ENCODE measurements at places on chromosomes 7 and 10.

GRCh38 chr7:140640727-140641523 lies at the start of gene DENND2A:
DENND2A (minus strand) TSS chr7:140640813; CDS start chr7:140602397, 38,416 bp downstream.
- DNase-seq = peak; percentile 46

GRCh38 chr7:37193087-37193774 lies 255.4 kb downstream of the ELMO1 start:
- DNase-seq = no peak

GRCh38 chr10:130041451-130042371 lies 68.9 kb downstream of the C10orf143 start:
- DNase-seq = no peak

DNA sequence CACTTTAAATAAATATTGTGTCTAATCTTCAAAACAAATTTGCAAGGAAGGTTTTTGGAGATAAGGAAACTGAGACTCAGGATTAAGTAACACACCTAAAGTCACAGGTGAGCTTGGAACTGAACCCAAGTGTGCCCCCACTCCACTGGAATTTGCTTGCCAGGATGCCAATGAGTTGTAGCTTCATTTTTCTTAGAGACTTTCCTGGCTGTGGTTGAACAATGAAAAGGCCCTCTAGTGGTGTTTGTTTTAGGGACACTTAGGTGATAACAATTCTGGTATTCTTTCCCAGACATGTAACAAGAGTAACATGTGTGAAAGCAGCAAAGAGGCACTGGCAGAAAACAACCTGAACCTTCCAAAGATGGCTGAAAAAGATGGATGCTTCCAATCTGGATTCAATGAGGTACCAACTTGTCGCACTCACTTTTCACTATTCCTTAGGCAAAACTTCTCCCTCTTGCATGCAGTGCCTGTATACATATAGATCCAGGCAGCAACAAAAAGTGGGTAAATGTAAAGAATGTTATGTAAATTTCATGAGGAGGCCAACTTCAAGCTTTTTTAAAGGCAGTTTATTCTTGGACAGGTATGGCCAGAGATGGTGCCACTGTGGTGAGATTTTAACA lies 1.5 kb downstream of the IL6 start:
- DNase-seq = no peak

DNA sequence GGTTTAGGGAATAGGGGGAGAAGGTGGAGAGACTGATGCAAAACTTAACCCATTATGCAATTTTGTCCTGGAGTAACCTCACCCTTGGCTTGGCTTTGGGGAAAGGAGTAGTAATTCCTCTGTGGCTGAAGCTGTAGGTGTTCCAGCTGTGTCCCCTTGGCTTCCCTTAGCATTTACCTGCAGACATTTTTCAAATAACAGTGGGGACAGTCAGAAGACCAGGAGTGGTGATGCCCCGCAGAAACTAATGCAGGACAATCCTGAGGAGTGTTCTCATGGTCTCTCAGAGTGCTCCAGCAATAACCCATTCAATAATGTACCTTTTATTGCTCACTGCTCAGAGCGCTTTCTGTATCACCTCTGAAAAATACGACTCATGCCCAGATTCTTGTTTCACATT lies 282.1 kb downstream of the ZEB1 start:
- DNase-seq = no peak

GRCh38 chr10:68212721-68213352 lies 19.1 kb downstream of the ATOH7 start:
- DNase-seq = no peak

DNA sequence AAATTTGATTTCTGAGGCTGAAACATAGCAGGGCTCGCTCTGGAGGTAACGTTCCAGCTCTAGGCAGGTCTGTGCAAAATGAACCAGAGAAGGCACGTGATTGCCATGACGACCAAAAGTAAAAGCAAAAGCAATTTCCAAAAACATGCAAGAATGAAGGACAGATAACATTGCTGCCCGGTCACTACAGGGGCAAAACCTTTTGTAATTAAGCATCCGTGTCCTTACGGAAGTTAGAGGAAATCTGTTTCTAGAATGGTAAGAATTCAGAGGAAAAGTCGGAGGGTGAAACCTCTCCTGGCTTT lies 2.9 kb downstream of the KLF6 start:
- no peak for DNase-seq

- DNase-seq = no peak
Observed at GRCh38 chr7:664997-665735, 61.3 kb upstream of the DNAAF5 start.

- DNase-seq = no peak
Observed at GRCh38 chr10:12121673-12122072, 7.8 kb upstream of the SEC61A2 start.

GRCh38 chr7:2800931-2801688 lies 43.0 kb downstream of the GNA12 start:
- DNase-seq = no peak

DNA sequence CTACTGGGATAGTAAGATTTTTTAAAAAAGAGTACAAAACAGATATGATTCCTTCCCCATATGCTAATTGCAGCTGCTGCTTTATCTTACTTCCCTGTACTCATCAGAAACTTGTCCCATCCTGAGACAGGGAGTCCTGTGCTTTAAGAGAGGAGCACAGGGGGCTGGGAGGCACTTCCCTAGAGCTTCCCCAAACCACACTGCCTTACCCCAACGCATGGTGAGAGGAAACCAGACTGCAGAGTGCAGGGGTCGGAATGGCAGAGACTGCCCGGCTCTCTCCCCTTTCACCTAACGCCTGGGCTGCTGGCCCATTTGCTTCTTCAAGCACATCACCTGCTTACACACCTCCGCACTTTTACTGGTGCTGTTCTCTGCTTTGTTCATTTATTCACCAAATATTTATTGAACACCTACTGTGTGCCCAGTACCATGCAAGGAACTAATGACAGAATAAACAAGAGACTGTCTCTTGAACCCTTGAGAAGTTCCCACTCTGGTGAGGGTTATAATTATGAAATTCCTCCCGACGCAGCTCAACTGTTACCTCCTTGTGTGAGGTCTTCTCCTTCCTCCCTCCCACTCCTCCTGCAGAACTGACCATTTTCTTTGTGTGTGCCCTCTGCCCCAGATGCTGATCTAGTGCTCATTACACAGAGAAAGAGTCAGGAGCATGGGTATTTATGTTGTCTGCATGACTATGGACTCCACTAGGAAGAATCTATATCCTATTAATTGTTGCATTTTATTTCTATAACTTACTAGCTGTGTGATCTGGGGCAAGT lies 289.7 kb downstream of the TCF7L2 start:
- no peak for DNase-seq

GRCh38 chr10:133388973-133389818 lies 4.8 kb upstream of the MTG1 start:
- DNase-seq = no peak

DNA sequence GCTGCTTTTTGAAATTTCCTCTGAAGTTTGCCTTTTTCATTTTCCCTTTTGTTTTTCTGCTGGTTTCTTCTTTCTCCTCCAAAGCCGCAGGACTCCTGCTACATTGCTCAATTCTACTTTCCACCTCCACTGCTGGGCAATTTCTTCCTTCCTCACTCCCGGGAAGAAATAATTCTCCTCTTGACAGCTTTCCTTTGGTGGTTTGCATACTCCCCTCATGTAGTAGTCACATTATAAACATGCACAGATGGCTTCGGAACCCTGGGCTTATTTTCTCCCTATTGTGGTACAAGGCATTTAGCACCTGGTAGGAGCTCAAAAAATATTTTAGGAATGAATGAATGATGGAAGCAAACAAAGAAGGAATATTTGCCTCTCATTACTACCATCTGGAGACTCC lies 977.2 kb downstream of the LRMDA start:
- DNase-seq = no peak

GRCh38 chr10:57247271-57247670 lies 886.2 kb upstream of the ZWINT start:
- DNase-seq = no peak

DNA sequence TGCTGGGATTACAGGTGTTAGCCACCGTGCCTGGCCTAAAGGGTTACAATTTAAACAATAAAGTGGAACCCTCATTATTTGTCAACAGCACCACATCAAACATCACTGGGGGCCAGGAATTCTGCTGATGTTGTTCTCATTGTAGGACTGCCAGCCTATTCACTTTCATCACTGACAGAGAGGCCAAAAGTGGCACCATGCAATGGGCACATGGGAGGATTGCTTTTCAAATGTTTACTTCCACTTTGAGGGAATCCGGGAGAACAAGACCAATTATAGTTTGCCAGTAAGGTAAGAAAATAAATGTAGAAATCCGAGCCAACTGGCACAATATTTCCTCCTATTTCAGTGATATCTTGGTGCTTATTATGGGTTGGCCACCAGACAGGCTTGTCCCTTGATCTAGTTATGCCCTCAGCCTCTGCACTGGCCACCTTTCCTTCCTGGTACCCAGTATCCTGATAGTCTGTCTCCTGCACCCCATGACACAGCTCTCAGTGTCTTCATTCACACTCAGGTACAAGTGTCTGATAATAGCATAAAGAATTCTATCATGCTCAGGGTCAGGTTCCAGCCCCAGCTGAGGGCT lies 82.6 kb downstream of the ANLN start:
- no peak for DNase-seq

GRCh38 chr7:144545330-144545729 lies 141.8 kb upstream of the NOBOX start:
- no peak for DNase-seq

GRCh38 chr10:76245951-76246495 lies 814.6 kb downstream of the LRMDA start:
- no peak for DNase-seq

DNA sequence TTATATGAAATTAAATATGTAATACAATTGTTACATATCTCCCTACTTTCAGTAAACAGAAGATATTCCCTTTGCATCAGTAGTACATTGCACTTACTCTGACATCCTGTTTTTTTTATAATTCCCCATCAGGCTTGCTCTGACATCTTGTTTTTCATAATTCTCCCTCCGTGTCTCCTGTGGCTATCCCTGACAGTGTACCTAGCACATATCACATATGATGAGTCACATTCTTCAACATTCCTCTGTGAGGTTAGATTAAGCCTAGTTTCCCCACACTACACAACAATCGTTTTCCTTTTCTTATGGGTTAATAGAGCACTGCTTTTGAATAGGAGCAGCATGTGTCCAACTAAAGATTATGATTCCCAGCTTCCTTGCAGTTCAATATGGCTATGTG lies 250.6 kb upstream of the NPVF start:
- no peak for DNase-seq

- DNase-seq = no peak
Observed at GRCh38 chr7:45645141-45645969, 71.2 kb downstream of the ADCY1 start.

GRCh38 chr7:150466477-150466876 lies 16.0 kb downstream of the GIMAP8 start:
- DNase-seq = no peak

- no peak for DNase-seq
Observed at GRCh38 chr10:48463318-48464003, 141.4 kb downstream of the ARHGAP22 start.

DNA sequence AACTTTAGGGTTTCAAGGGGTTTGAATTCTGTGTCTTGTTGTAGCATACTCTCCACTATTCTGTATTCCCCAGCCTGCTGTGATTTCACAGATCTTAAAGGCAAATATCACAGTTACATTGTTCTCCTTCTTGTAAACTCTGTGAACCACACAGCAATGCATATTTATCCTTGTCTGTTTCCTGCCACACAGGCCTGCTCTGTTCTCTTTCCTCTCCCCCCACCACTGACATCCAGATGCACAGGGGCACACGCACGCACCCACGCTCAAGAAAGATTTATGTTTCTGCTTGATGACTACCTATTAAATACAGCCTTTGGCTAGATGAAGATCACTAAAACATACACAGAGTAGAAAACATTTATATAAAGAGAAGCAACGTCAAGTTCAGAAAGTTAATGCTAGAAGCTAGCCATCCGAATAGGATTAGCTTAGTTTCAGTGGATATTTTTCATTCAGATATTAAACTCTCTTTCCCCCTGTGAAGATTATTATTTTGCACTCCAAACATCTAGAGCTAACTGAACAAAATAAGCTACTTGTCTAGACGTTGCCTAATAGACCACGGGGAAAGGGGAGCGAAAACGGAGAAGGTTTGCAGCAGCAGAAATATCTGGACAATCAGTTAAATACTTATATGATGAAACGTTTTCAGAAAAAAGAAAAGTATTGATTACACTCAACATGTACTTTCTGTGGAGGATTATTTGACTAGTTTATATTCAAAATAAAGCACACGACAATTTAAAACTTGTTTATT lies 193.1 kb upstream of the SEMA3C start:
- no peak for DNase-seq

GRCh38 chr10:13016426-13016825 lies 14.9 kb upstream of the CCDC3 start:
- DNase-seq = no peak

GRCh38 chr10:91444211-91445182 lies 34.4 kb downstream of the HECTD2 start:
- no peak for DNase-seq

DNA sequence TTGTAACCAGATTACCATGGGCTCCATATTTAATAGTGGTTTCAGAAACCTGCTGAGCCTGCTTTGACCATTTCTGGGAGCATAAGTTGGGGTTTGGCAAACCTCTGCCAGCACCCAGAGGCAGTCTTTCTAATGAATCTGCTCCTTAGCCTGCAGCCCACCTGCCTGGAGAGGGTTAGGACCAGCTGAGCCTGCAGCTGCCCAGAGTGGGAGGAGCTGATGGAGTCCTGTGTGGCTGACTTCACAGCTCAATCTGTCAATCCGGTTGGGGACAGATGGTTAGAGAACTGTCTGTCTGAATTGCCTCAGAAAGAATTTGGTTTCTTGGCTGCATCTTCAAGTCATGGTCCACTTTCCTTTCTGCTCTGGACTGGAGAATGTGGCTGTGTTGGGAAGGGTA lies 444.6 kb downstream of the NRG3 start:
- no peak for DNase-seq

- no peak for DNase-seq
Observed at GRCh38 chr7:131391145-131391544, 63.5 kb downstream of the MKLN1 start.

- no peak for DNase-seq
Observed at GRCh38 chr10:114915294-114915693, 22.7 kb upstream of the TRUB1 start.

DNA sequence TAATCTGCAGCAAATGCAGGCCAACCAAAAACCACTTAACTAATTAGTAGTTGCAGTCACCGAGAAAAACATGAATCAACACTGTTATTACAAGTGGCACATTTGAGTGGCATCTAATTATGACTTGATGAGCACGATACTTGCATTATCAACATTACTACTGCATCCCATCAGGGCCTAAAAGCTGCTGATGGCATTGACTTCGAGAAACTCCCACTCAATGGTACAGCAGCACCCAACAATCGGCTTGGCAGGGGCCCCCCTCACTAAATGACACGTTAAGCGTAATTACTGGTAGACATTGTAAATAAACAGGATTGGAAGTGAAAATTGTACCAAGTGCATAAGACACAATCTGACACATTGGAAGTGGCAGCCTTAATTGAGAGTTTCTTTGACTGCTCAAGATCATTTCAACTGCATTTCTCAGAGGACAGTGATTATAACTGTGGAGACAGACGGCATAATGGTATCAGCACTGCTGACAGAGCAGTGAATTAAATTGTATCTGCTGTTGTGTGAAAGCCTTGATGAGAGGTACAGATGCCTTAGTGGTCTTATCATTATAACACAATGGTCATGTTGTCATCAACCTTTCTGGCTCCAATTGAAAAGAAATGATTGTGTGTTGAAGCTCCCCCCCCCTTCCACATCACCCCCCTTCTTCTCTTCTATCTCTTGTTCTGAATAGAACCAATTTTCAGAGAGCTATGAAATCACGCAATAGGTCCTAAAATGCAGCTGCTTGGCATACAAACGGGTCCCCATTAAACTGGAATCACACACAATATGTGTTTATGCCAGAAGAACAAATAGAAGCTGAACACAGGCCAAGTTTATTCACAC lies 43.4 kb downstream of the SHTN1 start:
- no peak for DNase-seq

Data from NCI-H187 (cell line).